CD14-positive monocyte (primary cell): ENCODE measurements at places on chromosomes 6 and 20. TPM values are rescaled to one million over a fixed set of nuclear protein-coding genes. Genes with fewer than 3 reads are reported as not detected.

The BFSP1 gene
- polyA plus RNA-seq: not detected

The HFE gene
- polyA plus RNA-seq: 11.5 and 13.5 TPM in 2 replicates

The CABLES2 gene
- polyA plus RNA-seq: 3.6 and 4.0 TPM in 2 replicates

The SLC22A23 gene
- polyA plus RNA-seq: not detected

The CLPSL2 gene
- polyA plus RNA-seq: not detected in 2 replicates

The CDSN gene
- polyA plus RNA-seq: not detected in 2 replicates

The SPDEF gene
- not detected for polyA plus RNA-seq

The PLG gene
- polyA plus RNA-seq: not detected in 2 replicates

The IP6K3 gene
- polyA plus RNA-seq: not detected in 2 replicates

The ZSCAN12 gene
- polyA plus RNA-seq: 0.50 TPM

The SPATA25 gene
- not detected for polyA plus RNA-seq

The CPXM1 gene
- polyA plus RNA-seq: 0.05 TPM in 1 of 2 replicates, not detected in the other

The TCF21 gene
- not detected in 2 replicates for polyA plus RNA-seq

The BCAS1 gene
- polyA plus RNA-seq: 0.01 TPM in 1 of 2 replicates, not detected in the other

The PDYN gene
- polyA plus RNA-seq: not detected

The OTOR gene
- not detected for polyA plus RNA-seq

The TMEM170B gene
- 9.9 and 33.4 TPM in 2 replicates for polyA plus RNA-seq

The GJA10 gene
- not detected for polyA plus RNA-seq

The NMBR gene
- not detected in 2 replicates for polyA plus RNA-seq

The IPCEF1 gene
- polyA plus RNA-seq: 10.6 and 29.7 TPM in 2 replicates

The NSFL1C gene
- polyA plus RNA-seq: 56.8 TPM

The HCRTR2 gene
- polyA plus RNA-seq: not detected in 2 replicates

The MTFR2 gene
- 0.41 TPM for polyA plus RNA-seq

The DDX43 gene
- 1.0 TPM for polyA plus RNA-seq

The TINAG gene
- not detected for polyA plus RNA-seq

The BPI gene
- 6.1 and 8.2 TPM in 2 replicates for polyA plus RNA-seq

The C6orf163 gene
- not detected for polyA plus RNA-seq

The NANP gene
- polyA plus RNA-seq: 2.2 TPM

The LSM2 gene
- 41.0 TPM for polyA plus RNA-seq

The LPIN3 gene
- polyA plus RNA-seq: not detected

The DCDC2 gene
- polyA plus RNA-seq: not detected

The KCNK16 gene
- not detected in 2 replicates for polyA plus RNA-seq

The PEDS1 gene
- polyA plus RNA-seq: 25.2 TPM

The DSE gene
- 28.4 TPM for polyA plus RNA-seq

The SGK2 gene
- 0.17 and 0.27 TPM in 2 replicates for polyA plus RNA-seq

The MOXD1 gene
- polyA plus RNA-seq: not detected in 2 replicates

The ZSCAN9 gene
- 2.2 TPM for polyA plus RNA-seq

The OPN5 gene
- not detected in 2 replicates for polyA plus RNA-seq

The WFDC8 gene
- not detected for polyA plus RNA-seq

The DLK2 gene
- polyA plus RNA-seq: not detected

The GLP1R gene
- not detected for polyA plus RNA-seq

The KHDC1L gene
- polyA plus RNA-seq: not detected in 2 replicates

The TRIM31 gene
- polyA plus RNA-seq: not detected in 2 replicates

The ZCCHC3 gene
- polyA plus RNA-seq: 4.5 TPM

The UNC5CL gene
- polyA plus RNA-seq: not detected

The EHMT2 gene
- polyA plus RNA-seq: 9.9 TPM

The RWDD2A gene
- 1.2 TPM for polyA plus RNA-seq

The RALY gene
- 154 TPM for polyA plus RNA-seq

The TIAM2 gene
- polyA plus RNA-seq: 2.1 and 4.2 TPM in 2 replicates
